Upper lobe of right lung (tissue), 1 donor: ENCODE measurements at places on chromosomes 1 and 21. TPM values are rescaled to one million over a fixed set of nuclear protein-coding genes. Genes with fewer than 3 reads are reported as not detected.

DNA sequence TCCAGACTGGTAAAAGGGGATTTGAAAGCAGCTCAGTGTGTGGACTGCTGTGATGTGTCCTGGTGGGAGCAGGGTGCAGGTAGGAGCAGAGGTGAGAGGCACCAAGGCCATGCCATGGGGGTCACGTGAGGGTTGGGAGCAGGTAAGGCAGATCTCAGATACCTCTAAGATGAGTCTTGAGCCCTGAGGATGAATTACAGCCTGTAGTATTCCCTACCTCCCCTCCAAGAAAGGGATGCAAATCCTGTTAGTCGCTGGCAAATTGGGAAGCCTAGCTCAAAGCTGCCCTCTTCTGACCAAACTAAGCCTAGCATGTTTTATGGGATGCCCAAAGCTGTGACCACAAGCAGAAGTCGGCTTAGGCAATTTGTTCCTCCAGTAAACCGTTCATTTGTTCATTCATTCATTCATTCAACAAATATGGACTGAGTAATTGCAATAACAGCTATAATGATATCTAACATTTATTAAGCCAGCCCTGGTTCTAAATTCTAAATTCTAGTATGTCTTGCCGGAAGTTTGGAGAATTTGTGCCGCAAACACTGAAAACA lies 3.9 kb upstream of the NUAK2 start:
- DNase-seq = no peak

The SHISA4 gene
- total RNA-seq = 8.6 TPM

GRCh38 chr21:44874497-44875315 lies 1.2 kb upstream of the PTTG1IP start:
- peak; percentile 86 for DNase-seq

DNA sequence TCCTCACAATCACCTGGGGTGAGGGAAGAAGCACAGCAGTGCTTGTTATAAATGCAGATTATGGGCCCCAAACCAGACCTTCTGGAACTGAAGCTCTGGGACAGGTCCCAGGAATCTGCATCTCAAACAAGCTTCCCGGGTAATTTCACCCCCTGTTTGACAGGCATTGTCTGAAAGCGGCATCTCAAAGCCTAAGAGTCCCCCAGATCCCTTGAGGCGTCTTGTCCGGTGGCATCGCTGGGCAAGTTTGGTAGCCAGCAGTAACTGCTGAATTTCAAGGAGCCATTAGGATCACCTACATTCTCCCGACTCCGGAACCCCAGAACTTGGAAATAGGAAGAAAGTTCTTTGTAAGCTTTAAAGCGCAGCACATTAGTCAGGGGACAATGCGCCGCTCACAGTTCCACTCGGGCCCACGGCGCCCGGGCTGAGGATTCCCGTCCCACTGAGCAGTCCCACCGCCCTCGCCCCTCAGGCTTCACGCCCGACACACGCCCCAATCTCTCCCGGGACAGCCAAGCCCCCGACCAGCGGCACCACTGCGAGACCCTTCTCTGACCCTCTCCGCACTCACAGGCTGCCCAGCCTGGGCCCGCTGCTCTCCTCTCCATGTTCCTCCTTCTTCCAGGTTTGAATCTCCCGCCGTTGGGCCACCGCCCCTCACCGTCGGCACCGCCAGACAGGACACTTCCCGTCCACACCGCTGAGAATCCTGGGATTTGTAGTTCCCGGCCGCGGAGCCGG lies at the start of gene IQGAP3:
Gene IQGAP3, minus strand, starts transcription at position 647 of the 744 bp plus-strand sequence. Its CDS starts 36 bp downstream, at position 611.
- DNase-seq = peak; percentile 93

- no peak for DNase-seq
Measured at GRCh38 chr1:55822891-55823290, 607.7 kb upstream of the USP24 start.

GRCh38 chr1:31843506-31843905 lies 27.7 kb upstream of the SPOCD1 start:
- no peak for DNase-seq

- DNase-seq = no peak
Measured at GRCh38 chr21:34960687-34961086, 88.4 kb downstream of the RUNX1 start.

DNA sequence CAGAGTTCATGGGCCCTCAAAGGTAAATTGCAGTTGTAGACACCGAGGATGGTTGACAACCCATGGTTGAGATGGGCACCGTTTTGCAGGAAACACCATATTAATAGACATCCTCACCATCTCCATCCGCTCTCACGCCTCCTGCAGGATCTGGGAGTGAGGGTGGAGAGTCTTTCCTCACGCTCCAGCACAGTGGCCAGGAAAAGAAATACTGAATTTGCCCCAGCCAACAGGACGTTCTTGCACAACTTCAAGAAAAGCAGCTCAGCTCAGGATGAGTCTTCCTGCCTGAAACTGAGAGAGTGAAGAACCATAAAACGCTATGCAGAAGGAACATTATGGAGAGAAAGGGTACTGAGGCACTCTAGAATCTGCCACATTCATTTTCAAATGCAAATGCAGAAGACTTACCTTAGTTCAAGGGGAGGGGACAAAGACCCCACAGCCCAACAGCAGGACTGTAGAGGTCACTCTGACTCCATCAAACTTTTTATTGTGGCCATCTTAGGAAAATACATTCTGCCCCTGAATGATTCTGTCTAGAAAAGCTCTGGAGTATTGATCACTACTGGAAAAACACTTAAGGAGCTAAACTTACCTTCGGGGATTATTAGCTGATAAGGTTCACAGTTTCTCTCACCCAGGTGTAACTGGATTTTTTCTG lies 9.3 kb downstream of the SLAMF8 start:
- no peak for DNase-seq

The OVAAL gene
- total RNA-seq = not detected

The GPR3 gene
- 0.90 TPM for total RNA-seq

DNA sequence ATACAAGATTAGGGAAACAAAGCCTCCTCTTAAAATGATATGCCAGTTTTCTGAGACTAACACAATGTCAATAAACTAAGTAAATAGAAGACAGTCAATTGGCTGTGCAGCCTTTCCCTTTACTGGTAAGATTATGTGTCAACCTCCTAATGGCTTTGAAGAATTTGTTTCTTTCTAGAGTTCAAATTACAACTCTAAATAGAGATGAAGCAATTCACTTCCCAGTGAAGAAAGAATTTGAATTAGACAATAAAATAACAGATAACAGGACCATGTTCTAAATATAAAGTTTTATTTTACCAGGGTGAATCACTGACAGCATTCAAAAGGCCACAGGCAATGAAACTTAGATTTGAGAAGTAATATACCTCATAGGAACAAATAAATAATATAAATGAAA lies 680.3 kb downstream of the PLA2G4A start:
- DNase-seq = no peak

GRCh38 chr1:11473491-11474034 lies 5.4 kb upstream of the DISP3 start:
- DNase-seq = no peak

GRCh38 chr1:232968391-232968790 lies 18.0 kb downstream of the NTPCR start:
- no peak for DNase-seq

- DNase-seq = no peak
Measured at GRCh38 chr1:241927321-241927720, 30.2 kb upstream of the BECN2 start.

GRCh38 chr1:226148121-226148648 lies 38.4 kb downstream of the ACBD3 start:
- no peak for DNase-seq

The RBP7 gene
- 8.7 TPM for total RNA-seq

The IVL gene
- total RNA-seq = not detected

DNA sequence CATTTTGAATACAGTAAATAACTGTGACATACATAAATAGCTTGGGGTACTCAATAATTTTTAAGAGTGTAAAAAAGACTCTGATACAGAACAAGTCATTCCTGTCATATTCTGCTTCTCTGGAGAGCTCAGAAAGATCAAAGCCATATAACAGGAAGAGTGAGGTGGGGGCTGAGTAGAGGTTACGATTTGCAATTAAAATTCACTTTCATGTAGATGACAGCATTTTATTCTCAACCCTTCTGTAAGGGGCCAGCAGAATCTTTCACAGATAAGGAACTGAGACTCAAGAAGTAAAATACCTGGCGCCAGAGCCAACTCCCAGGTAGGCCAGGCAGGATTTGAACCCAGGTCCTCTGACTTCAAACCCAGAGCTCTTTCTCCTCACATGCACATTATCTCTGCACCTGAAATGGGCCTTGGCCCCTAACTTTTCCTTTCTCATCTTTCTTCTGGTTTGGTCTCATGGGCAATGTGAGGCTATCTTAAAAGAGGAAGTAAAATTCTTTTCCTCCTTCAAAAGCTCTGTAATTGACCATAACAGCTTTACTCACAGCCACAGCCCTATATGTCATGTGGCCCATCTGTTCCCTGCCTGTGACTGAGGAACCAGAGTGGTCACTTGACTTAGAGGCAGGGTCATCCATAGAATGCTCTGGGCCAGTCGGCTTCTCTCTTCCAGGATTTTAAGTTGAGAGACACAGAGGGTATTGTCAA lies 80.9 kb upstream of the SYT6 start:
- DNase-seq = no peak

GRCh38 chr1:236425031-236425663 lies 31.1 kb downstream of the EDARADD start:
- no peak for DNase-seq
